Activated B cell treated with CpG ODN at 0.5 μM for 24 hours (primary cell): ENCODE measurements at places on chromosomes 6 and 20. TPM values are rescaled to one million over a fixed set of nuclear protein-coding genes. Genes with fewer than 3 reads are reported as not detected.
A peak's percentile ranks its signal among the peaks of the same experiment; 100 is the strongest.

DNA sequence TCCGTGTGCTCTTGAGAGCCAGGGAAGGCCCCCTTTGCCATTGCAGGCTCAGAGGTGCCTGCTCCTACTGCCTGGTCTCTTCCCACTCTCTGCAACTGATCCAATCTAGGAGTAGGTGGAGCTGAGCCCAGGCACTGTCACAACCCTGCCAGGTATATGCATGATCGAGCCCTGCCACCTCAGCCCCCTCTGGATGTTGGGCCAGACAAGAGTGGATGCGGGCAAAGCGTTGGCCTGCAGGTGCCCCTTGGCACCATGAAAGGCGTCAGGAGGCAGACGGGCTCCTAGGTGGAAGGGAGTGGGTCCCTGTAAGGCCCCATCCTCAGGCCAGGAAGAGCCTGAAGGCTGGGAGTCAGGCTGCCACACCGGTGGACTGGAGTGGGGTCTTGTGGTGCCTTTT is 5.9 kb upstream of the OR14J1 start:
- DNase-seq = no peak

DNA sequence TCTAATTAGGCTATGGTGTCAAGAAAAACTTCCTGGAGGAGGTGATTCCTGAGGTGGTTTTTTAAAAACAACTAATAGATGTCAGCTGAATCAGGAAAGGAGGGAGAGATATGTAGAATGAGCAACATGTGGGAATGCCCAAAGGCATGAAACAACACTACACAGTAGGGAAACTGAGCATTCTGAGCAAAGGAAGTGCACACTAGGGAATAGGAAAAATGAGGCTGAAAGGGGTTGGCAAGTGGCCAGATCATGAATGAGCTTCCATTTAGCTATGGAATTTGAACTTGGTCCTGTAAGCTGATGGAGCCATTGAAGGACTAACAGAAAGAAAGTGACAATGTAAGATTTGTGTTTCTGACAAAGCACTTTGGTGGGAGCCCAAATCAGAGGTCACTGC is 16.9 kb upstream of the SLC35F1 start:
- DNase-seq = no peak

DNA sequence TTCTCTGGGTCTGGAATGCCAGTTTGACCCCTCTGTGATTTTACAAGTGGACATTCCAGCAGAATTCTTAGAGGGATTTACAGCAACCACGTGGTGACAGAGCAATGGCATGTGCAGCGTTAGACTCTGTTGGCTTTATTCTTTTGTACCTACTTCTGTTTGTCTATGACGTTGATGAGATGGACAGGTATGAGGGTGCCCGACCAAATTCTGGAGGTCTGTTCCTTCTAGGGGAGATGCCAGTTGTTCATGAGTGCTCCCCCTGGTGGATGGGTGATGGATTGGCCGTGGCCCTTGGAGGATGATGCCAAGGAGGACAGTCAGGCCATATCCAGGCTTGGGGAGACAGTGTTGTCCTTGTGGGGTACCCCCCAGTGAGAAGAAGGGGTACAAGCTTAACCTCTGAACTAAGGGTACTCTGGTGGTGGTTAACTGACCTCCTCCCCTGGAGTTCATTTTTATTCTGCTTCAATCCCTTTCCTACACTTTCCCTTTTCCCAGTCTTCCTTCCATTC is 198.6 kb downstream of the DTNBP1 start:
- peak; percentile 24 for DNase-seq

DNA sequence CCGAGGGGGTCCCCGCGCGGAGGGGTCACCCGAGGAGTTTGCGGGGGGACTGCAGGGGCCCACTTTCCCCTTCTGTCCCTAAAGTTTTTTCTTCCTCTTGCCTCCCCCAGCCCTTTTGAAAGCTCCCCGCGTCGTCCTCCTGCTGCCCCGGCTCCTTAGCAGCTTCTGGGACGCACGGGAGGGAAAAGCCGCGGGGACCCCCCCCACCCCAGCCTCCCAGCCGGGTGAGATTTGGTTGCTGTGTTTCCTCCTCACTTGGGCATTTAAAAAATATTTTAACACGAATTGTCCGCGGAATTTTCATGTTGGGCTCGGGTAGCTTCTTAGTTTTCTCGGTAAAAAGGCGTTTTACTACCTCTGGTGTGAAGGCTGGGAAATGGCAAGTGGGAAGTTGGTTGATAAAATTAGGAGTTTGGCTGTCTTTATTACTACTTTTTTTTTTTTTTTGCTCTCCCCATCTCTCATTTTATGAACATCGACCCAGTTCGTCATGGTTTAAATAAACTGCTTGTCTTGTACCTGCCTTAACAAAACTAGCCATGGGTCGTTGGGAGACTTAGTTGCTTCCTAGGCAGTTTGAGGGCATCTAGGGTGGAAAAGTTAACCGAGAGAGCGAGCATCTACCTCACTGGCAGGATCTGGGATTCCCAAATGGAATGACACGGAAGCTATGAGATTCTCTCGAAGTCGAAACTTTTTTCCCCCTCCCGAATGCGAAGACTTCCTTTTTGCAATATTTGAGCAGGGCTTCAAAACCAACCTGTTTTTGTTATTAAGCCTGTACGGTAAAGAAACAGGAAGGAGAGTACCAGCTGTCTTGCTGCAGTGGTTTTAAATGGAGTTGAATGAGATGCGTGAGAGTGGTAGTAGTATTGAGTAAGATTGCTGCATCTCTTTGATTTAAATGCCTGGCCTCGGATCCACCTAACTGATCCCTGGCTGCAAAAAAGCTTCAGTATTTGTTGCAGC is 868 bp downstream of the NCOA3 start:
- no peak for DNase-seq

The PRSS16 gene
- 0.73 and 0.91 TPM in 2 replicates for total RNA-seq

The PPIL1 gene
- 23.4 and 27.0 TPM in 2 replicates for total RNA-seq

The RAET1L gene
- not detected in 2 replicates for total RNA-seq

The C4B gene
- total RNA-seq = 5.1 and 5.3 TPM in 2 replicates

The NNAT gene
- 0.40 TPM in 1 of 2 replicates, not detected in the other for total RNA-seq

The ADGRG6 gene
- total RNA-seq = not detected in 2 replicates
